Mesendoderm (in vitro differentiated cells): ENCODE measurements at places on chromosomes 16 and 17.

- no peaks in the 10 kb centered on the region for H3K36me3 ChIP-seq
- no peaks in the 10 kb centered on the region for H3K4me1 ChIP-seq
- no peak overlapping the region for H3K27ac ChIP-seq
- no peaks in the 10 kb centered on the region for H3K27me3 ChIP-seq
These were observed 52.3 kb downstream of the KPNA2 start for GRCh38 chr17:68087851-68088250.

DNA sequence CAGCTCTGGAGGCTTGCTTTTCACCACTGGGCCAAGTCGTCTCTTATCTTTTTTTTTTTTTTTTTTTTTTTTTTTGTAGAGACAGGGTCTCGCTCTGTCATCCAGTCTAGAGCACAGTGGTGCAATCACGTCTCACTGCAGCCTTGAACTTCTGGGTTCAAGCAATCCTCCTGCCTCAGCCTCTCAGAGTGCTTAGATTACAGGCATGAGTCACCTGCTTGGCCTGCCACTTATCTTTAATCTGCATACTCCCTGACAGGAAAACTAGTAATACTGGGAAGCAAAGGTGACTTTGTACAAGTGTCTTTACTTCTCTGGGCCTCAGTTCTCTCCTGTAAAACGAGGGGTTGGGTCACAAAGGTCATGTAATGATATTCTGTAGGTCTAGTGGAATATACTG is 15.0 kb downstream of the NTN1 start:
- no peaks in the 10 kb centered on the region for H3K36me3 ChIP-seq
- H3K27ac ChIP-seq: no peak overlapping the region
- no peaks in the 10 kb centered on the region for H3K27me3 ChIP-seq
- H3K4me1 ChIP-seq: no peaks in the 10 kb centered on the region
- DNase-seq: peak; percentile 47

DNA sequence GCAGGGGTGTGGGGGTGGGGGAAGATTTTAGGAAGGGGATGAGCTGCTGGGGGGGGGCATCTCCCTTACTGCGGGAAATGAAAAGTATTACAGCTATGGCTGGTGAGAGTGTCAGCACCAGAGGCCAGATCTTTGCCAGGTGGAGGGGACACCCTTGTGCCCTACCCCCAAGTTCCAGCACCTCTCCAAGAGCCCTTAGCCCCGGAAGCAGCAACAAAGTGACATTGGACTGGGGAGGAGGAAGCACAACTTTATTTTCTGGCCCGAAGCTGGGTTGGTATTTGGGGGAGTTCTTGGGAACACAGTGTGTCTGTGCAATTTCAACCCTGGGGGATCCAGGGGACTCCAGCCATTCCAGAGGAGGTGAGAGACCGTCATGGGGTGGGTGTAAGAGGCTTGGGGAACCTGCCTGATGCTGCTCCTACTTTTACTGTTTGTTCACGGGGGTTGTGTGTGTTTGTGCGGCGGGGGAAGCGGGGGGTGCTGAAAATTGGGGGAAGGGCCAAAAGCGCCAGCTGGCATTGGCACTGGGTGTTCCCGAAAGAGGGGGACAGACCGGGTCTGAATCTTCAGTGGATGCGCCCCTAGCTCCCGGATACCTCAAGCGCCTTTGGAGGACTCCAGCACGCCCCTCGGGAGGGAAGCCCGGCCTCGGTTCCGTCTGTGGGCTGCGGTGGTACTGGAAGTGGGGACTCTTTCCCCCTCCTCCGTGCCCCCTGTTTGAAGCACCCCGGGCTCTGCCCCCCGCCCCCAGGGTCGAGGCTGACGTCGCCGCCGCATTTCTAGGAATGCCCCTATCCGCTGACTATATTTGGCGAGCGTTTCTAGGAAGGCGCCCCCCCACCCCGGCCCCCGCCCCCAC is 230.3 kb downstream of the MRTFB start:
- H3K4me3 ChIP-seq: peak overlapping the region; percentile 37
- no peaks in the 10 kb centered on the region for H3K27me3 ChIP-seq
- DNase-seq: peak; percentile 65
- peaks cover 5% of the 10 kb centered on the region for H3K4me1 ChIP-seq

DNA sequence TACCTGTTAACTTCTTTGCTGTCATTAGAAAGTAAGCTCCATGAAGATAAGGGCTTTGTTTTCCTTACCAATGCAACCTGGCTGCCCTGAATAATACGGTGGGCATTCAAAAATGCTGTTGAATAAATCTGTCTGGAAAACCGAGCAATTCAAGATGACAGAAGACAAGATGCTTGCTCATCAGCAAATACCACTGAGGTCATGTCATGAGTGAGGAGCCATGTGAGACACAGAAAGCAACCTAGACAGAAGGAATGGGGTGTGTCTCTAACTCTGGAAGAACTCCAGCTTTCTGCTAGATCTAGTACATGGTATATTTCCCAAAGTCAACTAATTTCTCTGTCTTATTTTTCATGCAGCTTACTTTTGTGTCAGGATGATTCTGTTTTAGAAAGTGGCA is 64.2 kb downstream of the STH start:
- DNase-seq: peak; percentile 62
- H3K4me3 ChIP-seq: no peak overlapping the region
- H3K27ac ChIP-seq: no peak overlapping the region
- no peaks in the 10 kb centered on the region for H3K36me3 ChIP-seq
